GM23248 (cell line): ENCODE measurements at places on chromosomes 12 and 14.
A peak's percentile ranks its signal among the peaks of the same experiment; 100 is the strongest.

GRCh38 chr14:65052832-65053231 lies 49.5 kb downstream of the MAX start:
- no peak for DNase-seq

GRCh38 chr12:26466726-26467125 lies 271.4 kb downstream of the SSPN start:
- no peak for DNase-seq

- peak; percentile 43 for DNase-seq
Measured at GRCh38 chr14:26527095-26527494, 70.7 kb downstream of the NOVA1 start.

GRCh38 chr14:22982477-22983245 lies at the start of gene AJUBA:
Gene AJUBA (minus strand): TSS chr14:22982551. CDS start chr14:22982266, 285 bp downstream.
- peak; percentile 96 for DNase-seq

GRCh38 chr12:42284157-42284556 lies 41.7 kb downstream of the ZCRB1 start:
- DNase-seq = no peak

- DNase-seq = no peak
Measured at GRCh38 chr12:118145798-118146156, 9.9 kb downstream of the PEBP1 start.

DNA sequence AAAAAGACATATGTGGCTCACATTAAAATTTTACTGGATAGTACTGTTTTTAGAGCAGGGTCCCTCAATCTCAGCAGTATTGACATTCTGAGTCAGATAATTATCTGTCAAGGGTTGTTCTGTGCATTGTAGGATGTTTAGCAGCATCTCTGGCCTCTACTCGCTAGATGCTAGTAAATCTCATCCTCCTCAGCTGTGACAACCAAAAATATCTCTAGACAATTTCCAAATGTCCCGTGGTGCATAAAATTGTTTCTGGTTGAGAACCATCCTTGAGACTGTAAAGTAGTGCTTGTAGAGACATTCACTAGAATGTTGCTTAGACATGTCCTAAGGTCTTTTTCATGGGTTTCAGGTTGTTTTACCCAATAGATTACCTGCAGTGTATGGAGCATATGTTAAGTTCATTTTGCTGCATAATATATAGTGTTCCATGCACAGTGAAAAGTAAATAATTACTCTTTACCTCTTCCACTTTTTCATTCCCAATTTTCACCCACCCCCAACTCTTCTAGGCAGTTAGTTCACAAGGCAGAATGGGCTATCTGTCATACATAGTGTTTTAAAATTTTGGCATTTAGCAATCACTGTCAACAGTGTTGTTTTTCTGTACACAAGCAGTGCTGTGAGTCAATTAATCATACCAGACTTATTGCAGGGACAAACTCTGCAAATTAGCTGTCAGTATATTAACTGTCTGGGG lies 200.2 kb upstream of the SLC38A2 start:
- no peak for DNase-seq
